ENCODE measurements at places on chromosomes 2 and 18. TPM values are rescaled to one million over a fixed set of nuclear protein-coding genes. Genes with fewer than 3 reads are reported as not detected.

GRCh38 chr2:162007447-162008040, 66.5 kb downstream of the DPP4 start:
- no peak for DNase-seq

DNA sequence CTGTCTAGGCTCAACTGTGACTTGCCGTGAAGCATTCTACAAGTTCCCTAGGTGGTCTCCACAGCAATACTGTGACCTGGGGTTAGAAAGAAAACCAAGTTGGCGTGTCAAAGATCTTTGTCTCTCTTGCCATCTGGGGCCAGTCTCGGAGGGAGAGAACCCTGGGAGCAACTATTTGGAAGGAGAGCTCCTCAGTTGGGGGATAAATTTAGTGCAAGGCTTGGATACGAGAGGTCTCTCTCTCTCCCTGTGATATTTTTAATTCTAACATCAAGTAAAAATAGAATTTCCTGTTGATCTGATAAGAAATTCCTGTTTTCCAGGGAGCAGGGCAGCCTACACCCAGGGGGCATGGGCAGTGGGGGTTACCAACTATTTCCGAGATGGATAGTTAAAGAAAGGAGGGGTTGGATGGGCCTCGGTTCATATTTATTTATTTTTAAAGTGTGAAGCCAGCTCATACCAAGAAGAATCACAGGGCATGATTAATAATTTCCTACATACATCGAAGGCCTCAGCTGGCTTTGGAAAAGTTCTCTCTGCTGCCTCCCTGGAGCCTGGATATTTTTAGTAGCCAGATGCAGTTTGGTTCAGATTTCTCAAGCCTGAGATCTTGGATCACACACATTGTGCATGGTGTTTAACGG, 62.8 kb downstream of the EHD3 start:
- DNase-seq = no peak

DNA sequence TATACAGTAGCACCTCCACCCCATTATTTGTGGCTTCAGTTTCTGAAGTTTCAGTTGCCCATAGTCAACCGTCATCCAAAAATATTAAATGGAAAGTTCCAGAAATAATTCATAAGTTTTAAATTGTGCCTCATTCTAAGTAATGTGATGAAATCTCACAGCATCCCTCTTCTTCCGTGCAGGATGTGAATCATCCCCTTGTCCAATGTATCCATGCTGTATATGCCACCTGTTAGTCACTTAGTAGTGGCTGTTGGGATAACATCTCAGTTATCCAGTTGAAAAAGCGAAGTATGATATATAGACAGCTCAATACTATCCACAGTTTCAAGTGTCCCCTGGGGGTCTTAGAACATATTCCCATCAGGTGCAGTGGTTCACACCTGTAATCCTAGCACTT, 119.1 kb upstream of the OTX1 start:
- DNase-seq = no peak

GRCh38 chr2:166867874-166868514, 20.3 kb upstream of the XIRP2 start:
- no peak for DNase-seq

GRCh38 chr2:55152475-55153412, 79.3 kb downstream of the CLHC1 start:
- no peak for DNase-seq

GRCh38 chr2:187435756-187436155, 12.3 kb downstream of the CALCRL start:
- DNase-seq = no peak

- no peak for DNase-seq
These were observed 688.6 kb downstream of the DCC start for GRCh38 chr18:53028565-53028964.

- no peak for DNase-seq
These were observed 67.5 kb upstream of the ZNG1B start for GRCh38 chr2:113370030-113370429.

DNA sequence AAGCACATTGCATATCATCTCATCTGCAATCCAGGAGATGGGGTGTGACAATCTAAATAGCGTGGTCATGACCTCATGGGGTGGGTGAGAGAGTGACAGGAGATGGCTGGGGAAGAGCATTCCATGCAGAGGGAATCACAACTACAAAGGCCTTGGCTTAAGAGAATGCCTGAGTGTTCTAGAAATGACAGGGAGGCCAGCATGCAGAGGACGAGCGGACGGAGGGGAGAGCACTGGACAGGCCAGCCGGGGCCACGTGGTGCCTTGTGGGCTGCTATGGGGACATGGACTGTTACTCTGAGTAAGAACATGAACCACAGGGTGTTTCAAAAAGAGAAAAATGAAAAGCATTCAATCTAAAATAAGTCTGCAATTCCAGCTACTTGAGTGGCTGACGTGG, 117.9 kb upstream of the ODC1 start:
- DNase-seq = no peak

DNA sequence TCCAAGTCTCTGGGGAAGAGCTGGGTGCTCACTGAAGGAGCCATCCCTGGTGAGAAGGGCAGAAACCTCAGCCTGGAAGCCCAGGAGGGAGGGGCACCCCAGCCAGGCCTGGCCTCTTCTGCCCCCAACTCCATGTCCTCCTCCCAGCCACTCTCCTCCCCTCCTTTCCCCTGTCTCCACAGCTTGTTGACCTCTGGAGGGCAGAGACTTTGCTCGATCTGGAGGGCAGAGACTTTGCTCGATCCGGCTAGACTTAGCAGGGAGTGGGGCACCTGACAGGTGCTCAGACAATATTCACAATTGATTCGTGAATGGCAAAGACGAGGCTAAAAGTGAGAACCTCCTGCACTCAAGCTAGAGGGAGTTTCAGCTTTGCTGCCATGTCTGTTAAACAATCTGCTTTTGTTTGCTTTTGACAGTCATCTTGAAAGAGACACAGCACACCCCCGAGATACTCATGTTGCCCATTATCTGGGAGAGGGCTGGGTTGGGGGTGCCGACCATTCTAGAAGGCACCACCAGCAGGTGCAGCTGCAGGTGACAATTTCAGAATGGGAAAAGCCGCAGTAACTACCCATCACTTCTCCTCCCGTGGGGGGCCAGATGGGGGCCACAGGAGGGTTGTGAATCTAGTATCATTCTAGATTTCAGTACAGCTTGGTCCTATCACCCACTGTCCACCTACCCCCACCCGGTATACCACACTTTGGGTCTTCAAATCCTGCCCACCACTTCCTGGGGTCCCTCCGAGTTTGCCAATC, 54.8 kb downstream of the DNMT3A start:
- DNase-seq = no peak

DNA sequence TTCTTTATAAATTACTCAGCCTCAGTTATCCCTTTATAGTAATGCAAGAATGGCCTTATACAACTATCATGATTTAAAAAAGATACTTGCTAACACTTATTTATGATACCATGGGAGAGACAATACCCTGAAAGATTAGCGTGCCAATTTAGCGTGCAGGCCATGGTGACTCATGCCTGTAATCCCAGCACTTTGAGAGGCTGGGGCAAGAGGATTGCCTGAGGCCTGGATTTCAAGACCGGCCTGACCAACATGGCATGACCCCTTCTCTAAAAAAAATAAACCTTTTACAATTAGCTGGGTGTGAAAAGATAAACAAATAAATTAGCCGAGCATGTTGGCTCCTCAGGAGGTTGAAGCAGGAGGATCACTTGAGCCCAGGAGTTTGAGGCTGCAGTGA, 493.4 kb upstream of the FSIP2 start:
- DNase-seq = no peak

DNA sequence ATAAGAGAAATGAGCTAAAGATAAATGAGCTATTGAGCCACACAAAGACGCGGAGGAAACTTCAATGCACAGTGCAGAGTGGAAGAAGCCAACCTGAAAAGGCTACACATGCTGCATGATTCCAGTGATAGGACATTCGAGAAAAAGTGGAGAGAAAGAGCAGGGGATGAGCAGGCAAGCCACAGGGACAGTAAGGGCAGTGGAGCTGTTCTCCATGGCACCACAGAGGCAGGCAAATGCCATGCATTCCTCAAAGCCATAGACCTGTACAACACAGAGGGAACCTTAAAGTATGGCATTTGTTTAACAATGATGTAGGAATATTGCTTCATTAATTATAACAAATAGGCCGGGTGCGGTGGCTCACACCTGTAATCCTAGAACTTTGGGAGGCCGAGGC, 36.5 kb upstream of the ZNF236 start:
- DNase-seq = no peak

DNA sequence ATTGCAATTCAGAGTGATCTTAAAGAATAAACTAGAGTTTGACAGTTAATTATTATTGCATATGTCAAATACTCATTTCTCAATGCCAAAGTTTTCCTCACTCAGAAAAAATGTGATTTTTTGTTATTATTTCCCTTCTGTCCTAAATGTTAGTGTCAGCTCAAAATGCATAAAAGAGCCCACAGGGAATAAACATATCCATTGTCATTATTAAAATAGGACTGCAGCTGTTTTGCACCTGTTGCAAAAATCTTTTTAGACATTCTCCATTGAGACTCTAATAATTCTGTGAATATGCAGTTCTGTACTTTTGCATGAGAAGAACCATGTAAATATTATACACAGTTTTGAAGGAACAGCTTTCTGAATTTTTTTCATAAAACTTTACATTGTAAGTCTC, 540.0 kb upstream of the SLC39A10 start:
- DNase-seq = no peak

DNA sequence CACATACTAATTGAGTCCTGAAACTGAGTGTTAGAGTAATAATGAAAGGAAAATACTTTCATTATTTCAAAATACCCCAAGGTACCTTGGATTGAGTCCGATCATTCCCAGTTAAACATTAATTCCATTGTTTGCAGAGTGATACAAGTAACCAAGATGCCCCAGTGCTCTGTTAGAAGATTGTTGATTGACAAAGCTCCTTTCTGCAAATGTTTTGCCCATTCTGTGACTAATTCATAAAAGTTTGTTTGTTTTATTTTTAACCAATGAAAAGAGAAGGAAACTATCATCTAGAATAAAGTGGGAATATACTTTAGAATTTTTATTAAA, 124.0 kb downstream of the GULP1 start:
- DNase-seq = no peak

DNA sequence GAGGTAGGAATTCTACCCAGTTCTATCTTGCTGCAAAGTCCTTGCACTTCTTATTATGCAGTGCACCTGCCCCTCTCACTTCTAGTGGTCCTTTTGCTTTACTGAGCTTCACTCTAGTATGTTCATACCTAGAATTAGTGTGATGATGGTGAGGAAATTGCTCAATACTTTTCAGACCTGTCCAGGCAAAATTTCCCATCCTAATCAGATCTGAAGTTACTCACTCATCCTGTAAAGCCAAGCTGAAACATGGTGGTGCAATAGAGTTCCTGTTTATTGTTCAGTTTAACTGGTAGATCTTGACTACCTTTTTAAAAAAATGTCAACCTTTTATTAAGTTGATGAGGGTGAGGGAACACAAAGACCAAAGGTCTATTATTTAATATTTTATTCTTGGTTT, 12.6 kb upstream of the FIGN start:
- DNase-seq = no peak

DNA sequence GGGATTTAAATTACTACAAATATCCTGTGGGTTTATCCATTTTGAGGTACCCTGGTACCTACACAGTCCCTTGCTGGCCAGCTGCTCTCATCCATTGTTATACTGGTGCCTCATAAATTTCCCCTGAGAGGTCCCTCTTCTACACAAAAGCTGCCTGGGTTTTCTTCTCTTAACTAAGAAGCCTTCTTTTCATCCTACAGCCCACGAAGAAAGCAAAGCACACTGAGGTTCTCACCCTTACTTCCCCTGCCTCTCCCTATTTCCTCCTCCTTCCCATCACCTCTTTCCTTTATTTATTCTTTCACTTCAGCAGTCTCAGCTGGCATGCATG, 154.9 kb downstream of the CSRNP3 start:
- no peak for DNase-seq

DNA sequence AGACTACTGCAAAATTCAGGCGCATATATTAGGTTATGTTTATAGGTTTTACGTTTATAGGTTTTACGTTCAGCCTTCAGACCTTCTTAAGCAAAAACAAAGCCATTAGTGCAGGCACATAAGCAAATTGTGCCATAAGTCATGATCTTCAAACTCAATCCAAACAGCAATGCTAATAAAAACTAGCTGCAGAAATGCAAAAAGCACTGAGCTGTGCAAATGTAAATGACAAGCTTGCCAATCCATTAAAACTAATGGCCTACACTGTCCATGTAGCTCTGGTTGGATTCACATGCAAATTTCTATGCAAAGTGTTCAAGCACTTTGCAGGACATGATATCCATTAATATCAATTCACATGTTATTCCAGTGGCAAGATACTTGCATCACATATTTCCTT, 50.9 kb downstream of the LRPPRC start:
- DNase-seq = no peak

DNA sequence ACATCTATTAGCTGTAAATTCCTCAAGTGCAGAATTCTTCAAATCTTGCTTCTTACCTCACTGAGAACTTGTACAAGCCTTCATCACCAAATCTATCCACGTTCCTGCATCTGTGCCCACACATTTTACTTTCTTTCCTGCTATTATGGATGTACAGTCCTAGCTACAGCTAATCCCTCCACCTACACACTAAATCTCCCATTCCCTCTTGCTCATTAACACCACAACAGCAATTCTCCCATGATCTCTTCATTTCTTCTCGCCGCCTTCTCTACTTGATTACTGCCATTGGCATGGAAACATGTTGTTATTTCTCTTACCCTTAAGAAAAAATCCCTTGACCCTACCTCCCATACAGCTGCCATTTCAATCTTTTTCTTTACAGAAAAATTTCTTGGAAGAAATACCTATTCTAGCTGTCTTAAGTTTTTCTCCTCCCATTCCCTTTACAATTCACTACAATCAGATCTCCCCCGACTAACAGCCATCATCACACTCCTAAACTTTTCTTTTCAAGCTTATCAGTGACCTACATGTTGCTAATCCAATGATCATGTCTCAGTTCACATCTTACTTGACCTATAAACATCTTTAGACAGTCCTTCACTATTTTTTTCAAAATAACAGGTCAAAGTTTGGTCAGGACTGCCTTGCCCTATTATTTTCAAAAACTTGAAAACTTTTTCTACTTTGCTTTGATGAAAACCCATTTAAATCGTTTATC, 41.0 kb downstream of the ROCK2 start:
- DNase-seq = no peak

DNA sequence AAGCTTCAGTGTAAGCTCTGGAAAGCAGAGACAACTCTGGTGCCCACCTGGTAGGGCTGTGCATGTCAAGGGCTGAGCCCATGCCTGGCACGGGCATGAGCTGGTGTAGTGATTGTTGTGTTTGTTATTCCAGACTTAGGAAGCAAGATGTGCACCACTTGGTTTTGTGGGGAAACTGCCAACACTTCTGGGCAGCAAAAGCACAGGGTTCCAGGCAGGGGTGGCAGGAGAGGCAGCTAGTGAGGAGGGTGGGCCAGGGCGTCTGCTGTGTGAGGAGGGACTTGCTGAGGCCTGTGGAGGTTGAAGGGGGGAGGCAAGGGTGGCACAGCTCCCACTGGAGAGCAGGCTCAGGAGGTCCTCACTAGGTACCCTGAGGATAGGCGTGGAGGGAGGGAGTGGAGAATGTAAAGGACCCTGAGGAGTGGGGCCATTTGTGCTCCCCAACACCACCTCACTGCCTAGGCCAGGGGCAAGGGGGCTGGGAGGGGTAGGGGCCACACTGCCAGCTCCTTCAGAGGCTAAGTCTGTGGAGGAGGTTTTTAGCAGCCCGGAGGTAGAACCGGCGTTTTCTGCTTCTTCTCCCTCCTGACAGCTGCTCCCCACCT, 104.0 kb upstream of the POU3F3 start:
- no peak for DNase-seq

GRCh38 chr18:46369323-46369722, 265.1 kb downstream of the HAUS1 start:
- DNase-seq = no peak

EPC2 gene
- 44.2 TPM for total RNA-seq

CXCR1 gene
- not detected for total RNA-seq

OTOS gene
- not detected for total RNA-seq

OR6B2 gene
- total RNA-seq = not detected

ALLC gene
- not detected for total RNA-seq

CTLA4 gene
- 0.98 TPM for total RNA-seq
